ENCODE measurements at places on chromosomes 7 and 10.

- peak; percentile 9 for DNase-seq
These were observed 125.7 kb downstream of the OAT start for GRCh38 chr10:124292911-124293615.

DNA sequence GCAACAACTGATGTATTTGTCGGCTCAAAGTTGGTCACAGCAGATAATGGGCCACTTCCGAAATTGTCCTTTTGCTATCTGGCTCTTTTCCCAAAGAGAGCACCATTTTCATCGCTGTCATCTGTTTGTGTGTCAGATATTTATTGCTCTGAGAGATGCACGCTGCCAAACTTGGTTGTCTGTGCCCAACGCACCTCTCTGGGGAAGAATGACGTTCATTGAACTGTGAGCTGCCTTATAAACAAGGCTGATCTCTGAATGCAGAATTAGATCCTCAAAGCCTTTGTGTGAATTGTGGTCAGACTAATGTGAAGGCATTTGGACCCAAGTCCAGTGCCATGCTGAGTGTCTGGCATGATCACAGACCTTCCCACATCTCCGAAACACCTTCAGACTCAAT is 174.7 kb upstream of the LYZL1 start:
- DNase-seq: no peak

DNA sequence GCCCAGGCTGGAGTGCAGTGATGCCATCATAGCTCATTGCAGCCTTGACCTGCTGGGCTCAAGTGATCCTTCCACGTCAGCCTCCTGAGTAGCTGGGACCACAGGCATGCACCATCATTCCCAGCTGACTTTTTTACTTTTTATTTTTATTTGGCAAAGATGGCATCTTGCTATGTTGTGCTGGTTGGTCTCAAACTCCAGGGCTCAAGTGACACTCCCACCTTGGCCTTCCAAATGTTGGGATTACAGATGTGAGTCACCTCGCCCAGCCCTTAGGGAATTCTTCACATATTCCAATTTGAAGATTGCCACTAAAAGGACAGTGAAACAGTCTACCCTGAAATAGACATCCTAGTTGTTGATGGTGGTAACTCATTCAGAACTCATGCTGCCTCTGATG is 27.7 kb downstream of the SUGCT start:
- DNase-seq: peak; percentile 16

- no peak for DNase-seq
These were observed 190.9 kb upstream of the PPP1R3A start for GRCh38 chr7:114109721-114110120.

DNA sequence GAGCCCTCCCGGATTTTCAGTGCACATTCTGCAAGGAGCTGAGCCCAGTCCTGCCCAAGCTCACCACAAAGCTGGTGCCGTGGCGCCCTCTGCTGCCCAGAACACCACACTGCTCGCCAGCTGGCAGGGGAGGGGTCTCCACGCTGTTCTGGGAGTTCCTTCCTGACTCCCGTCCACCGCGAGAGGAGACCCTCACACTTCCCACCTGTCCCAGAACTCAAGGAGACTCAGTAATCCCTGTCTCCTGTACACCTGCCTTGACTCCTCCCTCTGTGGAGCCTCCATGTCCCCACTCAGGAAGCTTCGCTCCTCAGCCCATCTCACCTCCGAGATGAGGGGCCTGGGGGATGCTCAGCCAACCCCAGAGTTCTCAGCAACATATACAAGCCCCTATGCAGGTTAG is 11.3 kb downstream of the C10orf105 start:
- no peak for DNase-seq

GRCh38 chr10:23190872-23191763 is 994 bp upstream of the PTF1A start:
- no peak for DNase-seq

DNA sequence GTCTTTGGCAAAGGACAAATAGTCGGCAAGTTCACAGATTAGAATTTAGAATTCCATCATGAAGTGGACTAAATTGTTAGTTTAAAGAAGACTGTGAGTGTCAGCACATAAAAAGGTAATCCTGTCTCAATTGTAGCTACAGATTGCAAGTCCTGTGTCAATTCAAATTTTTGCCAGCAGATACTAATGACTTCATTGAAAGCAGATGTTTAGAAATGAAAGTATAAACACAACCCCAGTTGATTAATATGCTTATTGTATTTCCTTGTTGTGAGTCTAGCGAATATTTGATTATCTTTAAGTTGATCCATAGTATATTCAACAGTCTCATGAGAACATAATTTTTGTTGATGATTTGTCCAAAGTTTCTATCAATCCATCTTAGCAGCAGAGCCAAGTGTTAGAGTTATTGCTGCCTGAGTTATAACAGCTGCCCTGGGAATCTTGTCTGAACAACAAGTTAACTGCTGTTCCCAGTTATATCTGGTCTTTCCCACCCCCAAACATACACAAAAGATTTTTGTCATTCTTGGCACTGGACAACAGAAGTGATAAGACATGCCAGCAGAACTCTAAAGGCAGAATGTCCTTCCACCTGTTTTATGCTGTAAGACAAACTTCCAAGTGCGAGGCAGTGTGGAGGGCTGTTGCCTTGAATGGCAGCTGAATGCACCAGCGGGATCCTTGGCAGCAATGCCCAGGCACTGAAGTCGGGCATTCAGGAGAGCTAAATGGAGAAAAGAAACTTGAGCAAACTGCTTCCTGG is 21.3 kb upstream of the HERPUD2 start:
- DNase-seq: peak; percentile 33
